Activated CD8-positive, alpha-beta memory T cell treated with anti-CD3 and anti-CD28 coated beads, Interleukin-2, amount 50 U/mL, for 48 hours (primary cell): ENCODE measurements at places on chromosomes 16 and 17.

DNA sequence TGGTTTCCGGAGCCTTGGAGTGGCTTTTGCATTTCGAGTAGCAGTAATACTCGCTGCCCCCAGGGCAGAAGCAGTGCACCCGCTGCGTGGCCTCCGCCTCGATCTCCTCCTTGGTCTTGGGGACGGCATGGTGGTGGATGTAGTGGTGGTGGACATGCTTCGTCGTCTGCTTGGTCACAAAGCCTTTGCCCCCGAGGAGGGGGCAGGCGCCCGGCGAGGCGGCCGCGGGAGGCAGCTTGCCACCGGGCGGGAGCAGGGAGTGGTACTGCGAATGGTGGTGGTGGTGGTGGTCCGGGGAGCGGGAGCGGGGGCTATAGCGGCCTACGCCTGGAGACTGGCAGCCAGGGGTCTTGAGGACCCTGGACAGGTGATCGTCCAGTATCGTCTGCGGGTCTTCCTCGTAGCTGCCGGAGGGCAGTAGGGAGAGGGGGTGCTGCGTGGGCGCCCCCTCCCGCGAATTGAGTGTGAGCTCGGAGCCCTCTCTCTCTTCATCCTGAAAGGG is 24.1 kb downstream of the AXIN2 start:
- no peak for DNase-seq

DNA sequence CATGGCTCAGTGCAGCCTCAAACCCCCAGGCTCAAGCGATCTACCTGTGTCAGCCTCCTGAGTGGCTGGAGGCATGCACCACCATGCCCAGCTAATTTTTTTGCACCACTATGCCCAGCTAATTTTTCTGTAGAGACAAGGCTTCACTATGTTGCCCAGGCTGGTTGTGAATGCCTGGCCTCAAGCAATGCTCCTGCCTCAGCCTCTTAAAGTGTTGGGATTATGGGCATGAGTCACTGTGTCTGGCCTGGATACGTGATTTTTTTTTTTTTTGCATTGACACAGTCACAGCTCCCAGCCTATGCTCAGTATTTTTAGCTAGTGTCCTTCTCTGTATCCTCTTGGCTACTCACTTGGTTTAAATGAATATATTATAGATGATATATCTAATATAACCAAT is 377.0 kb upstream of the TNRC6C start:
- no peak for DNase-seq

GRCh38 chr17:57368637-57369336 is 112.5 kb downstream of the MSI2 start:
- no peak for DNase-seq

GRCh38 chr16:55372792-55373488 is 48.9 kb downstream of the IRX6 start:
- DNase-seq, result no peak

- no peak for DNase-seq
Measured at GRCh38 chr16:27925612-27926011, 137.9 kb downstream of the GSG1L start.

GRCh38 chr17:34613064-34614019 is 34.0 kb downstream of the TMEM132E start:
- DNase-seq, result no peak

DNA sequence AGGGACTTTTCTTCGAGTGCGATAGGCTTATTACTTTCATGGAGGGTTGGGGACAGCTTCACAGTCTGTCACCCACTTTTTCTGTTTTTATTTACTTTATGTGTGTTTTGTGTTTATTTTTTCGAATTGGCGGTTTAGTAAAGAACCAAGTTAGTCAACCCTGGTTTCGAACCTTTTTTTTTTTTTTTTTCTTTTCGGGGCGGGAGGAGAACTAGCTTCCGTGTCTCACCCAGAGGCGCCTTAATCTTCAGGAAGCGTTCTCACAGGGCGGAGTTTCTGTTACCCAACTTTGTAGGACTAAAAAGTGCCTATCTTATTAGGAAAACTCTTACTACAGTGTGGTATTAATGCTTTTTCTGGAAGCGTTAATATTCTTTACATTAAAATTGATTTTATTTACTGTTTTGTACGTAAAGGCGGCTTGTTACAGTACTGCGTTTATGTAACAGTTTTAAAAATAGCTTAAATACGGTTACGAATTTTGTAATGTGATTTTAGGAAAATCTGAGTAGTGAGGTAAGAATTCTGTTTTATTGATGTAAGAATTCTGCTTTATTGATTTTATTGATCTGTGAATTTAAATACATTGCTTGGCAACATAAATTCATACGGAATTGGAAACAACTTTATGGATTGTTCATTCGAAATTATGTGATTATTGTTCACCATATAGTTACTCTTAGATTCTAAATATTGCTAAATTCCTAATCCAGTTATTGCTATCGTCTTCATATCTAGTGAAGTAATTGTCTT is 885 bp downstream of the ZNF207 start:
- no peak for DNase-seq

DNA sequence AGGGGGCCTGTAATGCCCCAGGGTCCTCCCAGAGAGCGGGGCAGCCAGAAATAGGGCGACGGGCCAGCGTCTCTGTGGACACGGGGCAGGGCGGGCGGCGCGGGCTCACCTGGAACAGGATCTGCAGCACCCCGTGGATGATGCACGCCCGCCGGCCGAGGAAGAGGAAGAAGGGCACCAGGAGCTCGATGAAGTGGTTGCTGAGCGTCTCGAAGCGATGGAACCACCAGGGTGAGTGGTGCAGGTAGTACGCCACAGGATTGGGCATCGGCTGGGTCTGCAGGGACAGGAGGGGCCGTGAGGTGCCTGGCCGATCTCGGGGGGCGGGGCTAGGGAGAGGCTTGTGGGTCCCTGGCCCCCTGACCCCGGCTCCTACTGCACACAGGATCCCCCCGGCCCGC is 78.9 kb upstream of the GNG13 start:
- no peak for DNase-seq

- no peak for DNase-seq
Measured at GRCh38 chr17:55690105-55690508, 32.6 kb downstream of the TMEM100 start.

GRCh38 chr17:77141846-77142449 is 1.2 kb downstream of the SEC14L1 start:
- DNase-seq, result no peak

DNA sequence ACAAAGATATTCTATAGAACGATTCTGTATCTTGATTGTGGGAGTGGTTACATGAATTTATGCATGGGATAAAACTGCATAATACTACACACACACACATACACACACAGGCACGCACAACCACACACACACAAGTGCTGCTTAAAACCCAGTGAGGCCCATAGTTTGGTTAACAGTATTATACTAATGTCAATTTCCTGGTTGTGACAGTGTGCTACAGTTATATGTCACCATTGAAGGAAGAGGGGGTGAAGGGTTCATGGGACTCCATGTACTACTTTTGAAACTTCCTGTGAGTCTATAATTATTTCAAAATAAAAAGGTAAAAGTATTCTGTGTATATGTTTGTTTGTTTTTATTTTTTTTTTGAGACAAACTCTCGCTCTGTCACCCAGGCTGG is 8.1 kb downstream of the ZC3H7A start:
- DNase-seq, result no peak

- DNase-seq, result no peak
Measured at GRCh38 chr16:84526794-84527531, 22.5 kb upstream of the MEAK7 start.

- peak; percentile 70 for DNase-seq
Measured at GRCh38 chr16:31177136-31177535, 2.8 kb upstream of the FUS start.

DNA sequence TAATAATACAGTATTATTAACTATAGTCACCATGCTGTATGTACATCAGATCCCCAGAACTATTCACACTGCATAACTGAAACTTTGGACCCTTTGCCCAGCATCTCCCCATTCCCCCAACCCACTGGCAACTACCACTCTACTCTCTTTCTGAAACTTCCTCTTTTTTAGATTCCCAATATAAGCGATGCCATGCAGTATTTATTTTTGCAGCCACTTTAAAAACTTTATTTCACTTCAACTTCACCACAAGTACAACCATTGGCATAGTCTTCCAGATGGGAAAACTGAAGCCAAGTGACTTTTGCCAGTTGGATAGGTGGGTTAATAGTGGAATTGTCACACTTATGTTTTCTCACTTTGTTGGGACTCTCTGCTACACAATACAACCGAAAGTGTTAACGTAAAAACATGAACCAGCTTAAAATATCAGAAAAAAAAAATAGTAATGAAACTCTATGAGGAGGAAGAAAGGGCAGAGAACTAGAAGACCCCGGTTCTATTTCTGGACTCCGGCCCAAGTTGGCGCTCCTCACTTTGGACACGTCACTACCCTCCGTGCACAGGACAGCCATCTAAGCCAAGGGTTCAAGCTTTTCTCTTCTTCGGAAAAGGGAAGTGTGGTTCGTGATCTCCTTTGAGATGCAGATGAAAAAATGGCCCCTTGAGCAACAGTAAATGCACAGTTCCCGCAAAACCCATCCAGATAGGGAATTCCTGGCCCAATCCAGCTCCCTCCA is 743 bp downstream of the SHCBP1 start:
- DNase-seq, result no peak

DNA sequence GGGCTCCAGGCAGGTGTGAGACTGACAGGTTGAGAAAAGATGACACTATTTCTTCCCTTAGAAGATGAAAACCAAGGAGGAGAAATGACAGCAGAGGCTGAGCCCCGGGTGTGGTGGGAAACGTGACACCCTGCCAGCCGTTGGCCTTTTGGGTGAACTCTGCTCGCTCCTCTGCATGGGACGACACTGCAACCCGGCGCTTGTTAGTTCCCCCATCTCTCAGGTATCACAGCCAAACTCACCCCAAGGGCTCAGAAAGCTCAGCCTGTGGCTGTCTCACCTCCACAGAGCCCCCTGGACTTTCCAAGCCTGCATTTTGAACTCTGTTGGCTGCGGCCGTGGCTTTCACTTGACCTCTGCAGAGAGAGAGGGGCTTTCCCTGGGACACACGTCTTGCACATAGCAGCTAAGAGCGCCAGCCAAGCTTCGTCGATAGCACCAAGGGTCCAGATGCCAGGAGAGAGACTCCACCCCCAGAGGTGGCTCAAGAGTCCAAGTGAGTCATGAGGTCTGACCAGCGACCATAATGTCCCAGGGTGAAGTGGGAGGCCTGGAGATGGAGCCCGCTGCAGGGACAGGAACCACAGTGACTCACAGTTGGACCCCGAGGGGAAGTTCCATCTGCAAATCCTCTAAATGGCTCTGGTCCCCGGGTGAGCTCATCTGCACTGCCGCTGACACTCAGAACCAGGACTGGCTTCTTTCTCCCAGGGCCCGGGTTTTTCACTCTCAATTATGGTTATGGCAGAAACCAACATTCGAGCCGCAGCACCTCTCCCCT is 301.9 kb downstream of the SOX9 start:
- DNase-seq, result peak; percentile 56

DNA sequence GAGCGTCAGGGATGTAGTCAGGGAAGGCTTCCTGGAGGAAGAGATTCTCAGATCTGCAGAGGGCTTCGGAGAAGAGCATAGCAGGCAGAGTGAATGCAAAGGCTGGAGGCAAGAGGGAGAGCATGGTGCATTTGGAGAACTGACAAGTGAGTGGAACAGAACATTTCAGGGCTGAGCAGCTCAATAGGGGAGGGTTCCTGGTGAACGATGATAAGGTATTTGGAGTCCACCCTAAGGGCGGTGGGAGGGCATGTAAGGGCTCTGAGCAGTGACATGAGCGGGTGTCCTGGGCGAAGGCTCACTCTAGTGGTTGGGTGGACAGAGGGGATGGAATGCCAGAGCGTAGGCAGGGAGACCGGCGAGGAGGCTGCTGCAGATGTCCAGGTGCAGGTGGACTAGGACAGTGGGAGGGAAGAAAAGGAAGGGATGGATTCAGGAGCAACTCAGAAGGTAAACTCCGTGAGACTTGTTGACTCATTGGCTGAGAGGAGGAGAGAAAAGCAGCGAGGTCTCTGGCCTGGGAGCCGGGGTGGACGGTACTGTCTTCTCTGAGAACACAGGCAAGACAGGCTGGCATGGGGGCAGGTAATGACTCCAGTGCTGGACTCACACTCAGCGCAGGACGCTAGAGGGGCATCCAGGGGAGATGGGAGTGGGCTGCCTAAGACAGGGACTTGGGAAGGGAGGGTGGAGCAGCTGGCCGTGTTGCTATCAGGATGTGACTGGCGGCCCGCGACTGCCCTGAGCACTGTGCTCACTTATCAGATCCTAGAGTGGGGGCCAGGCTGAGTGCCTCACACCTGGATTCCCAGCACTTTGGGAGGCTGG is 1.4 kb upstream of the PITPNA start:
- DNase-seq, result no peak

GRCh38 chr17:6530324-6530920 is 25.9 kb downstream of the PITPNM3 start:
- DNase-seq, result no peak

- DNase-seq, result peak; percentile 86
Measured at GRCh38 chr16:3180445-3180878, 7.5 kb upstream of the OR1F1 start.

DNA sequence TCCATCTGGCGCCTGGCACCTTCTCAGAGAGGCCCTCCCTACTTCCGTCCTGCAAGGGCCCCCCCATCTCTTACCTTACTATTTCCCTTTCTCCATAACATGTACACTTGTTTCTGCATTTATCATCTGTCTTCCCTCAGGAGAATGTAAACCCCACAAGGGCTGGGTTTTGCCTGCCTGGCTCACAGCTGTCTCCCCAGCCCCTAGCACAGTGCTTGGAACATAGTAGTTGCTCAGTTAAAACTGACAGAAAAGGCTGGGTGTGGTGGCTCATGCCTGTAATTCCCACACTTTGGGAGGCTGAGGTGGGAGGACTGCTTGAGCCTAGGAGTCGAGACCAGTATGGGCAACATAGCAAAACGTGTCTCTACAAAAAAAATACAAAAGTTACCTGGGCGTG is 5.7 kb upstream of the SNN start:
- DNase-seq, result no peak

DNA sequence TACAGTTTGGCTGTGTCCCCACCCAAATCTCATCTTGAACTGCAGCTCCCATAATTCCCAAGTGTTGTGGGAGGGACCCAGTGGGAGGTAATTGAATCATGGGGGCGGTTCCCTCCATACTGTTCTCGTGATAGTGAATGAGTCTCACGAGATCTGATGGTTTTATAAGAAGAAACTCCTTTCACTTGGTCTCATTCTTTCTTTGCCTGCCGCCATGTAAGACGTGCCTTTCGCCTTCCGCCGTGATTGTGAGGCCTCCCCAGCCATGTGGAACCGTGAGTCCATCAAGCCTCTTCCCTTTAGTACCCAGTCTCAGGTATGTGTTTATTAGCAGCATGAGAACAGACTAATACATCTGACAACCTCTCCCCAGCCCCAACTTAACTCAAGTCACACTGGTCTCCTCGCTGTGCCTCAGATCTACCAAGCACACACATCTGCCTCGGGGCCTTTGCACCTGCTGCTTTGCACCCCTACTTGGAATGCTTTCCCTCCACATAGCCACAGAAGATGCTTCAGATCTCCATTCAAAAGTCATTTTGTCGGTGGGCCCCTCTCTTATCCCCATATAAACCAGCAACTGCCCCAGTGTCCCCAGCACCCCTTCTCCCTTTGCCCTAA is 74.4 kb downstream of the RPH3AL start:
- no peak for DNase-seq

DNA sequence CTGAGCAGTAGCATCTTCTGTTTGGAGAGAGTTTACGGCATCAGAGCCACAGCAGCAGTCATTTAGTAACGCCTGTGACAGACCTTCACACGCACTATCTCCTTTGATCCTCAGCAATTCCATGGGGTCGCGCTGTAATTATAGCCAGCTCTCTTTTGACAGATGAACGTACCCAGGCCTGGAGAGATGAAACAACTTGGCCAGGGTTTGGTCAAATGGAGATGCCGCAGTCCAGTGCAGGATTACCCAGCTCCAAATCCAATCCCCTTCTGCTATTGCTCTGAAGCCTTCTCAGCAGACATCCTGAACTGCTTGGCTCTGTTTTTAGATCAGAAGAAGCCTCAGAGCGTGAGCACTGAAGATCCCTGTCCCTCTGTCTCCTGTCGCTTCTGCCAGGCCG is 83.9 kb downstream of the SOX9 start:
- no peak for DNase-seq
